NCI-H748 treated with DMSO at 0.1 percent for 48 hours (cell line): ENCODE measurements at places on chromosomes 1 and 21.

DNA sequence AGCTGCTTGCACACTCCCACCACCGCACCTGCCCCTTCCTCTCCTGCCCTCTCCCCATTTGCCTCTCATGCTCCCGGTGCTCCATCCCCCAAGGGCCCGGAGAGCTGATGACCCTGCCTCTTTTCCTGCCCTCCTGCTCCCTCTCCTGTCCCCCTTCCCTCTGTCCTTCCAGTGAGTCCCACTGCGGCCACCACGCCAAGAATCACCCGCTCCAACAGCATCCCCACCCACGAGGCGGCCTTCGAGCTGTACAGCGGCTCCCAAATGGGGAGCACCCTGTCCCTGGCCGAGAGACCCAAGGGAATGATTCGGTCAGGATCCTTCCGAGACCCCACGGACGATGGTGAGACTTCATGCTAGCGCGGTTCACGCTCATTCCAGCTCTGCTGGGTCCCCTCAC lies 40.7 kb upstream of the IPO9 start:
- no peak for DNase-seq

DNA sequence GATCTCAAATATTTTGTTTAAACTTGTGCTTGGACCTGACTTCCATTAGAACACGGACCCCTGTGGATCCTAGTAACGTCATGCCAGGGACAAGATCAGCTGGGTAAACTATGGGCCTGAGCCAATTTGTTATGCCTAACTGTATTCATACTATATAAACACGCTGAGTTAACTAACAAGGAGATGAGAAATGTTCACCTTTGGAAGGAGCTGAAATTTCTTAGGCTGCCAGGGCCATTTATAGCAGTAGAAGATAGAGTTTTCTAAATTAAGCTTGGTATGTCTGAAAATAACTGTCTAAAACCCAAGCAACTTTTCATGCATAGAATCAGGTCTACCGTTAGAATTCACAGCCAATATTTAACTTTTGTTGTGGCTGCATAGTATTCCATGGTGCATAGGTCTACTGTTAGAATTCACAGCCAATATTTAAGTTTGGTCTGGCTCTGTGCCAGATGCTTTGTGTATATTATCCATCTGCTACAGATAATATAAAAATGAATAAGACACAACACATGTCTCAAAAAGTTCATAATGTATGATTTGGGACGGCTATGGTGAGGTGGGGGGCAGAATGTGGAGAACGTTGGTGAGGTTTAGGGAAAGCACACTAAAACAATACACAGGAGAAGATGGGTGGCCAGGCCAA lies 61.5 kb downstream of the NMNAT2 start:
- DNase-seq, result no peak

DNA sequence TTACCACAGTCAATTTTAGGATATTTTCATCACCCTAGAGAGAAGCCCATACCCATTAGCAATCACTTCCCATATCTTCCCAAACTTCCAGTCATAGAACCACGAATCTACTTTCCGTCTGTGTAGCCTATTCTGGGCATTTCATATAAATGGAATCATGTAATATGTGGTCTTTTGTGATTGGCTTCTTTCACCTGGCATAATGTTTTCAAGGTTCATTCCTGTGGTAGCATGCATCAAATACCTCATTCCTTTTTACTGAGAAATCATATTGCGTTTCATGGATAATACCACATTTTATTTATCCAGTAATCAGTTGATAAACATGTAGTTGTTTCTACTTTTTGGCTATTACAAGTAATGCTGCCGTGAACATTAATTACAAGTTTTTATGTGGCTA lies 21.5 kb downstream of the DESI2 start:
- DNase-seq, result no peak

DNA sequence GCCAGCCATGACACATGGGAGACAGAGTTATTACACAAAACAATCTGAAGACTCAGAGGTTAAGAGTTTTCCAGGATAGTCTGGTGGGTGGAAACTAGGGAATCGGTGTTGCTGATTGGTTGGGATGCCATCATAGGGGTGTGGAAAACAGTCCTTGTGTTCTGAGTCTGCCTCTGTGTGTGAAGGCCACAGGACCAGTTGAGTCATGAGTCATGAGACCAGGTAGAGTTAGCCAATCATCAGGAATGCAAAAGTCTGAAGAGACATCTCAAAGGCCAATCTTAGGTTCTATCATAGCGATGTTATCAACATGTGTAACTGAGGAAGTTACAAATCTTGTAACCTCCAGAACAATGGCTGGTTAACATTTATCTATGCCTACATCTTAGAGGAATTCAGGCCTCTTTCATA lies 49.7 kb upstream of the NEK7 start:
- no peak for DNase-seq
